ENCODE measurements at places on chromosomes 2 and 18.

- DNase-seq: no peak
Observed at GRCh38 chr2:156526950-156527636, 90.9 kb downstream of the GPD2 start.

GRCh38 chr2:224817676-224818075 is 101.5 kb upstream of the CCDC195 start:
- DNase-seq: no peak

GRCh38 chr2:10395893-10396292 is 52.2 kb downstream of the ODC1 start:
- no peak for DNase-seq

GRCh38 chr2:197198890-197199289 is 111.7 kb downstream of the ANKRD44 start:
- no peak for DNase-seq

- DNase-seq: peak; percentile 9
Observed at GRCh38 chr2:95698146-95698545, 106.3 kb downstream of the TRIM43 start.

- DNase-seq: no peak
Observed at GRCh38 chr2:155485141-155485842, 786.8 kb downstream of the KCNJ3 start.

GRCh38 chr2:86315084-86315483 is 22.3 kb downstream of the REEP1 start:
- DNase-seq: no peak

- no peak for DNase-seq
Observed at GRCh38 chr18:26993568-26993967, 128.1 kb upstream of the AQP4 start.

DNA sequence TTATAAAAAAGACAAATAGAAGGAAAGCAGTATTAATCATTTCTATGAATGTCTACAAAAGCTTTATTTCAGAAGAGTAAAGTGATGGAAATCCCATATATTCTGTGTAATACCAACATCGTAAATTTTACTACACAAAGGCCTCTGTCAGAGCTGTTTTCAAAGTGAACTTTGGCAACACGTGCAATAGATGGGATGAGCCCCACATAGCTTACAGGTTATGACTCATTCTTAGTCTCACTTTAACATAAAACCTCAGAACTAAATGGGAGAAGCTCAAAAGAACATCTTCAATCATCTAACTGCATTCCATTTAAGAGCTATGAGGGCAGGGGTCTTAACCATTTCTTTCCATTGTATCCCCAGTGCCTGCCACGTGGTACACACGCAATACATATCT is 11.5 kb downstream of the VPS4B start:
- DNase-seq: peak; percentile 69

- DNase-seq: no peak
Observed at GRCh38 chr2:136246086-136246669, 128.2 kb upstream of the CXCR4 start.

DNA sequence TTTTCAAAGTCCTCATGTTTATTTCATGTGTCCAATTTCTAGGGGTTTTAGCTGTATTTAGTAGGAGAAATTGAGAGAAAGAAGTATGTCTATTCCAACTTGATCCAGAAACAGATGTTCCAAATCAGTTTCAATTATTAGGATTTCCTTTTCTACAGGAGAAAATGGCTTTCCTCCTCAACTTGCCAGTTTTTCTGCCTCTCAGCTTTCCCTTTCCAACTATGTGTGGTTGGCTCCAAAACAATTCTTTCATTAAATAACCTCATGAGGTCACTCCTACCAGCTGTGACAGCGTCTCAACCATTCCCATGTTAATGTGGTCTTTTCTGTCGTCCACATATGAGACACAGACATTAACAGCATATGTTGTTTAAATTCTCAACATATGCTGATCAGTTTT is 13.1 kb downstream of the XIRP2 start:
- no peak for DNase-seq

DNA sequence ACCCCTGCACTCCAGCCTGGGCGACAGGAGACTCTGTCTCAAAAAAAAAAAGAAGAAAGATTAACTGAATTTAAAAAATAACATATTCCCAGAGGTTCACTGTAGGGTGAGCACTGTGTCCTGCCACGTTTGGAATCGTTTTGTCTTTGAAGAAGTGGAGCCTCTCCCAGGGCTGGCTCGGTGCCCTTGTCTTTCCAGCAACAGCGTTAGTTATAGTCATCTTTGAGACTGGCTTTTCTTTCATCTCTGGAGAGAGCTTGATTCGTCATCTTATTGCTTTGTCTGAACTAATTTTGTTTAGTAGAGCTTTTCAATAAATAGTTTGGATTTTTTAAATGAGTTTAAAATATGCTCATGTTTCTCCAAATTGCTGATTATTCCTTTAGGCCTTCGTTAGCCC is 50.5 kb downstream of the IMPA2 start:
- peak; percentile 82 for DNase-seq

DNA sequence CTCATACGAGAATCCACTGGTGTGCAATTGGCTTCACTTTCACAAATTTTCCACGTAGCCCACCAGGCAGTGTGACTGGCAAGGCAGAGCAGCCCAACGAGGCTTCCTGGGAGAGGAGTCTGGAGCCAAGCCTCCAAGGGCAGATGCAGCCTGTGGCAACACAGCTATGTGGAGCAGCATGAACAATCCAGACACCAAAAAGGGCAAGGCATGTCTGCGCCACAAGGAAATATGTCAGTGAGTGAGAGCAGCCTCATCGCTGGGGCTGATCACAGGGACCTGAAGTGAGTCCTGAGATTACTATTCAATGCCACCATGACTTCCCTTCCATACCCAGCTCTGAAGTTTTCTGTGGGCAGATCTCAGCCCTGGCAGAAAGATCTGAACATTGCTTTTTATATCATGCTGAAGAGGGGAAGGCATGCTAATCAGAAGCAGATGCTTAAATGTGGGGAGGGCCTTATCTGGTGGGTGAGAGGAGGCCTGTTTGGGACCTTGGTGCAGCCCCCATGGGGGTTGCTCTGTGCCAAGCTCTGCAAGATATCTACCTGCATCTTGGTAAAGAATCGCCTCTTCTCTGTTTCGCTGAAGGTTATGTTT is 40.0 kb upstream of the PUM2 start:
- no peak for DNase-seq

DNA sequence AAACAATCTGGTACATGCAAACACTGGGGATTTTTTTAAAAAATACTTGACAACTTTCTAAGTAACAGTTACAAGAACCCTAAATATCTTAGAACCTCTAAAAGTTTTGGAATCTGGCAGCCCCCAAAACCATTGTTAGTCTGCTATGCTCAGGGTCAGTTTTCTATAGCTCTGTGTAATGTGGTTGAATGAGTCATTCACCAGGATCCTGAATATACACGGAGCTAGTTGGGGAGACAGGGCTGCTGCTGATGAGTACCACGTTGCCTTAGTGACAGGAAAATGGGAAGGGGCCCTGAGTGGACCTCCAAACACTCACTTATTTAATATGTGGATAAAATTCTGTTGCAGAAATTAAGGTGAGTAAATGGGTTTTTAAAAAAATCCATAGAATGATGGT is 36.9 kb upstream of the TANC1 start:
- peak; percentile 64 for DNase-seq

GRCh38 chr2:133768658-133769435 is 200.6 kb upstream of the NCKAP5 start:
- DNase-seq: no peak

DNA sequence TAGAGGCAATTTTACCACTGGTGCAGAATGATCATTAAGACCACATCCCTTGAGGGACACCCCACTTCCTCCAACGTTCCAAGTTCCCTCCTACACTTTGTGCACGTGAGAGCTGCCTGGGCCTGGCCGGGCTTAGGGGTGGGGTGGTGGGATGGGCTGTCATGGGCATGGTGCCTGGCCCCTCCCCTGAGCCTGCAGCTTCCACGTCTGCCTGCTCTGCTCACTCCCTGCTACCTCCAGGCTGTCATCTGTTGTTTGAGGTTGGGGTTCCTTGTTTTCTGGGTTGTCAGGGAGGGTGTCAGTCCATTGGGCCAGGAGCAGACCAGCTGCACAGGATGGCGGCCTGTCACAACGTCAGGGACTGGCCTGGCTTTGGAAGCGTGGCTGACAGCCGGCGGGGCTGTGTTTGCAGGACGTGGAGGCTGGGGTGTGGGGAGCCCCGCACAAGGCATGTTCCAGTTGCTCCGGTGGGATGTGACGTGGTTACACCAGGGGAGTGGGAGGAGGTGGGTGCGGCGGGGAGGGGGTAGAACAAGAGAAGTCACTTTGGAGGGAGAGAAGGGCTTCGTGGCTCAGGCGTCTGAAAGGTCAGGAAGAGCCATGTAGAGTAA is 72.3 kb downstream of the RTP5 start:
- DNase-seq: no peak

GRCh38 chr18:23237524-23238151 is 102.4 kb downstream of the CABLES1 start:
- DNase-seq: peak; percentile 56

- no peak for DNase-seq
Observed at GRCh38 chr2:37833423-37833822, 91.7 kb upstream of the RMDN2 start.

GRCh38 chr2:165198181-165198580 is 5.7 kb downstream of the SCN3A start:
- DNase-seq: no peak

- no peak for DNase-seq
Observed at GRCh38 chr2:42223855-42224268, 54.7 kb downstream of the EML4 start.

GRCh38 chr18:61953161-61953560 is 60.4 kb upstream of the RNF152 start:
- peak; percentile 24 for DNase-seq

DNA sequence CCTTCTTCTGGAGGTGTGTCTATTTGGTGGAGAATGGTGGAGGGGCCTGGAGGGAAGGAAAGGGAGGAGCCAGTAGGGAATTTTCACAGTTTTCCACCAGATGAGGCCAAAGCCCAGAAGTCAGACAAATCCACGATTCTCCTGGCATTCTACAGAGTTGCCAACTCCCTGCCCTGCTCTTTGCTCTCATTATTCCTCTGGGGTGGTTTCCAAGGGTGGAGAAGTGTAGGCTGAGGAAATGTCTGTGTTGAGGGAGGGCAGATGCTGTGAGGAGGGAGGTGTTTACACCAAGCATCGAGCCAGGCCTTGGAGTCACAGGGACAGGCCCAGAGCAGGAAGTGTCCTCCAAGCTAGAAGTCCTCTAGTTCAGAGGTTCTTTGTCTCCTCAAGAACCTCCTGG is 124.1 kb upstream of the LGALSL start:
- peak; percentile 19 for DNase-seq

- DNase-seq: no peak
Observed at GRCh38 chr2:168003876-168004275, 243.5 kb downstream of the STK39 start.

- no peak for DNase-seq
Observed at GRCh38 chr2:119599384-119599783, 55.1 kb downstream of the CFAP221 start.

- no peak for DNase-seq
Observed at GRCh38 chr2:127638361-127639110, 7.4 kb upstream of the GPR17 start.

GRCh38 chr18:75205514-75206132 is 3.3 kb downstream of the PTGR3 start:
- DNase-seq: no peak

- DNase-seq: no peak
Observed at GRCh38 chr2:119012345-119013301, 70.6 kb downstream of the MARCO start.

DNA sequence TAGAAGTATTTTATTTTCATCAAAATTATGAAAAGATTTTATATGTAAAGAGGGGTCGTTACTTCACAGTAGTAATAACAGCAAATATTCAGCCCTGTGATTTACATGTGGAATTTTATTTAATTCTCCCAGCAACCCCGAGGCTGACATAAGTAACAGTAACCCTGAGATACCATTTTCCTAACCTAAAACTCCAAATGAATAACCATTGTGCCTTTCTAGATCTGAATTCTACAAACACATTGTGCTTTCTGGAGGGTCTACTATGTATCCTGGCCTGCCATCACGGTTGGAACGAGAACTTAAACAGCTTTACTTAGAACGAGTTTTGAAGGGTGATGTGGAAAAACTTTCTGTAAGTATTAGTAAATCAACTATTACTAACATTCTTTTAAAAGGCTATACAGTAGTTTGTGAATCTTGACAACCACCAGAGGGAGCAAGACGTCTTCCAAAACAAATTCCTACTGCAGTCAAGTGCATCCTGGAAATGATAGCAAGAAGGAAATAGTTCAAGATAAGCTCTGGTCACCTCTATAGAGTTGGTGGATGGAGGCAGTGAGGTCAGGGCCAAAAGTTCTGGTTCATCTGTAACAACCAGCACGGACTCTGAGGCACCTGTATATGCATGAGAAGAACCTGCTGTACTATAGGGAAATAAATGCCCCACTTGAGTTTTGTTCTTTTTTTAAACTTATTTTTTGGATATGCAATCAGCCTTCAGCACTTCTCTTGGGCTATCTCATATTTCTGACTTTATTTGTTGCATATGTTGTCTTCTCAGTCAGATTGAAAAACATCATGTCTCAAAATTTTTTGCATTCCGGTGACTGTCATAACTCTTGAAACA is 37.4 kb downstream of the ACTR2 start:
- peak; percentile 62 for DNase-seq

- DNase-seq: no peak
Observed at GRCh38 chr2:226317970-226318369, 481.6 kb downstream of the IRS1 start.

DNA sequence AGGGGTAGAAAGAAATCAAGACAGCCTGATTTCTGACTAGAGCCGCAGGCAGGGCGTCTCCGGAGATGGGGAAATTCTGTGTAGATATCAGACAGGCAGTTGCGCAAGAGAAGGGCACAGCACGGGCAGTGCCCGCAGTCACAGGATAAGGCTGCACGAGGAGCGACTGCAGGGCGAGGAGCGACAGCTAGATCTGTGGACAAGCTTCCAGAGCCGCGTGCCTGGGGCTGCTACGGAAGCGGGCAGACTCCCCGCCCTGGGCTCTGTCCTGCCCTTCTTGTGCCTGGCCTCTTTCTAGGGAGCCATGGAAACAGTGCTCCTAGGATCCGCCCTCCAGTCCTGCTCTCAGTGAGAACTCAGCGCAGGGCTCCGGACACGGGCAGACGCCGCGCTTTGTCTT is 12.6 kb downstream of the MC5R start:
- no peak for DNase-seq

GRCh38 chr2:223914324-223914723 is 30.8 kb downstream of the WDFY1 start:
- no peak for DNase-seq

- no peak for DNase-seq
Observed at GRCh38 chr2:82494739-82495138, 1964.3 kb downstream of the SUCLG1 start.

GRCh38 chr2:228282376-228282775 is 100.9 kb upstream of the SPHKAP start:
- DNase-seq: no peak

GRCh38 chr2:162478721-162479129 is 134.8 kb downstream of the GCA start:
- DNase-seq: no peak

GRCh38 chr2:163553601-163554000 is 182.2 kb downstream of the FIGN start:
- DNase-seq: no peak

GRCh38 chr2:121197369-121198091 is 87.5 kb downstream of the TFCP2L1 start:
- peak; percentile 88 for DNase-seq

- no peak for DNase-seq
Observed at GRCh38 chr2:196286821-196287220, 115.4 kb upstream of the STK17B start.

- no peak for DNase-seq
Observed at GRCh38 chr2:143463719-143464118, 334.5 kb downstream of the ARHGAP15 start.

Measured in AG08395 (cell line).